ENCODE measurements at places on chromosomes 1 and 21.

- DNase-seq: no peak
Observed at GRCh38 chr1:6140413-6140812, 39.7 kb downstream of the CHD5 start.

DNA sequence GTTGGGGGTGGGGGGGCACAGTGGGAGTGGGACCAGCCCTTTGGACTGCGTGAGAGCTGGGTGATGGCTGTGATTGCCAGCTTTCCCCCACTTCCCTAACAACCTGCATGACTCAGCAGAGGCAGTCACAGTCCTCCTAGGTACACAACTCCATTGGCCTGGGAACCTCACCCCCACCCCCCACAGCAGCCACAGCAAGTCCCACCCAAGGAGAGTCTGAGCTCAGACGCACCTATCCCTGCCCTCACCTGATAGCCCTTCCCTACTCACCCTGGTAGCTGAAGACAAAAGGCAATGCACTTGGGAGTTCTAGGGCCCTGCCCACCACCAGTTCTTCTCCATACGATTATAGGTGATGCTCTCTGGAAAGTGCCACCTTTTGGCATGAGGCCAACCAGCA, 188.9 kb downstream of the ZNF648 start:
- no peak for DNase-seq

DNA sequence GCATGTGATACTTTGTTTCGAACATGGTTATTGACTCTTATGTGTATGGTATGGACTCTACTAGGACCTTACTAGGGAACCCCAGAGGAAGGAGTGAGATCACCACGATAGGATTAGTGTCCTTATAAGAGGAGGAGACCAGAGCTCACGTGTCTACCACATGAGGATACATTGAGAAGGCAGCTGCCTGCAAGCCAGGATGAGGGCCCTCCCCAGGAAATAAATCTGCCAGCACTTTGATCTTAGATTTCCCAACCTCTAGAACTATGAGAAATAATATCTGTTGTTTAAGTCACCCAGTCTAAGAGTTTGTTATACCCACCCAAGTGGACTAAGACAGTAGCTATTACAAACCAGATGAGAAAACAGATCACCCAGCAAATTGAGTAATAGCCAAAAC, 559.3 kb upstream of the USP24 start:
- no peak for DNase-seq

DNA sequence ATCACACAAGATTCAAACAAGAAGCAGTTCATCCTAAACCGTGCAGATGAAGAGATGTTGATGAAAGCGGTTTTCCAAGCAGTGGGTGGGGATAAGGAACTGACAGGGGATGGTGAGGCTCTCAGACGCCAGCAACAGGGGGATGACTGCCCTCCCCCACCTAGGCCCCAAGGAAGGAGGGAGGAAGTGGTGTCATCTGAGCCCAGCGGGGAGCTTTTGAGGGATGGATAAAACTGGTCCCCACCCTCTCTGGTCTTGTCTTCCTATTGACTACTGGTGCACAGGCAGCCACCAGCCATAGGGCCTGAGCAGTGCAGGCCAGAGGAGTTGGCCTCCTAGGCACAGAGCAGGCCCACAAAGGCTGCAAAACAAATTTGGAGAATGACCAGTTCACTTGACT, 175.5 kb downstream of the HUNK start:
- DNase-seq: no peak

- DNase-seq: no peak
Observed at GRCh38 chr21:44535963-44536362, 4.0 kb downstream of the KRTAP10-1 start.

- no peak for DNase-seq
Observed at GRCh38 chr1:109668123-109668775, 392 bp downstream of the GSTM2 start.

DNA sequence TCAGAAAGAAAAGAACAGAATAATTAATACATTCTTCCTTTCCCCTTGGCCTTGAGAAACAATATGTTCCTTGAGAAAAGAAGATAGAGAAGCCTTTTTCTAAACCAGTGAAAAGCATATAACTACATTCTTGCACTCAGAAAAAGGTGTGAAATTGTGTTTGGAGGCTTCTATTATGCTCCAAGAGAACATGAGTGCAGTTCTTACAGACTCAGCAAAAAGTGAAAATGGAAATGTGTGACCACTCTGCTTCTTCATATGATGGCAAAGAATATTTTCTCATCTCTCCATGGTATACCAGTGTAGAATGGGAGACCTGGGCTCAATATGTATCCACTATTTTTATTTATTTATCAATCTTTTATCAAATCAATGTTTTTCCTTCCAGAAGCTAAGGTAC, 43.2 kb downstream of the ALG14 start:
- no peak for DNase-seq

Measured in activated CD8-positive, alpha-beta memory T cell treated with anti-CD3 and anti-CD28 coated beads for 4 hours (primary cell).